Stimulated activated naive CD8-positive, alpha-beta T cell treated with anti-CD3 and anti-CD28 coated beads, Interleukin-15, Interleukin-2, amounts not matched to agents 100 U/mL and 50 U/mL, for 24 hours (primary cell): ENCODE measurements at places on chromosomes 5 and 9.

GRCh38 chr9:107971241-107971640 is 481.7 kb upstream of the KLF4 start:
- DNase-seq, result no peak

DNA sequence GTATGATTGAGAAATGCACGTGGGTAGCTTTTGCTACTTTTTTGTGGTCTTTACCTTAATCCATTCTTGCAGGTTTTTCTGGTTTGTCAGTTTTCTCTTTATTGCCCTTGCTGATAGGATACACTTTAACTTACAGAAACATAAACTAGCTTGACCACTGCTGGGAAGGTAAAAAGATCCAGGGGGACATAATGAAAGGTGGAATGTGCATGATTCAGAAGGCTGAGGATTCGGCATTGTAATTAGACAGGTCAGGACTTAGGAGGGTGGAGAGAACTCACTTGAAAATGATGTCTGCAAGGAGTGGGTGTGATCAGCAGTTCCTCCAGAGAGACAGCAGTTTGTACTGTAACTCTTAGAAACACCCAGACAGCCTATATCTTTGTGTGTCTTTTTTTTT is 19.8 kb upstream of the TXNDC8 start:
- DNase-seq, result no peak

DNA sequence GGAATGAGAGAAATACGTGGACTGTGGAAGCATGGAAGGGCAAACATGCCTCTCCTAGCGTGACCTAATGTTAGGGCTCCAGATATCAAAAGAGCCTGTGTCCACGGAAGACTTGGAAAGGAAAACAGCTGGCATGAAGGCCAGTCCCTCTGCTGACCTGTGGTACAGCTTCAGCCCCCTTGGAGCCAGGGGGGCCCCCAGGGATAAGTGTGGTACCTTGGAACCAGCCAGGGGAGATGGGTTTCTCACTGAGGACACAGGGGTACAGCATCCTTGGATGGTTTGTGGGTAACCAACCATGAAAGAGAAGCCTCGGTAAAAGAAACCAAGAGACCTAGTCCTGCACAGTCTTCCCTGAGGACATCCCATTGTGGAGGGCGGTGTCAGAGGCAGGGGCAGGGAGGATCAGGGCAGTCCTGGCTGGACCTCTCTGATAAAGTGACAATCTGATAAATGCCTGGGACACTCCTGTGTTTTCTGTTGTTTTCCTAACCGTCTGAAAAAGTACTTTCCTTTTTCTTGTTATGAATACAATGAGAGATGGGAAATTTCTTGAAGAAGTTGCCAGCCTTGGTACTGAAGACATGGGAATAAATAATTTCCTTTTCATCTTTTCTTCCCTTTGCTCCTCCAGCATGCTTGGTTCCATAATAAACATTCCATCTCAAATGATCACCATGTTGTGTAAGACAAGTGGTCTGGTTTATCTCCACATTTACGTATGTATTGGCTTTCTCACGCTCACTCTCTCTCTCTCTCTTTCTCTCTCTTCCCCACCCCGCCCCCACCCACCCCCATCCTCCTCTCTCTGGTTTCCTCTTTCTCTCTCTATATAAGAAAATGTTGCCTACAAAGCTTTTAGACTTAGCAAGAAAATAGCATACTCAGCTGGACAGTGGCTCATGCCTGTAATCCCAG is 102.1 kb downstream of the SUSD1 start:
- no peak for DNase-seq

GRCh38 chr5:55934720-55935119 is 60.0 kb downstream of the IL6ST start:
- no peak for DNase-seq

GRCh38 chr9:100315561-100315960 is 37.2 kb downstream of the TEX10 start:
- DNase-seq, result no peak

DNA sequence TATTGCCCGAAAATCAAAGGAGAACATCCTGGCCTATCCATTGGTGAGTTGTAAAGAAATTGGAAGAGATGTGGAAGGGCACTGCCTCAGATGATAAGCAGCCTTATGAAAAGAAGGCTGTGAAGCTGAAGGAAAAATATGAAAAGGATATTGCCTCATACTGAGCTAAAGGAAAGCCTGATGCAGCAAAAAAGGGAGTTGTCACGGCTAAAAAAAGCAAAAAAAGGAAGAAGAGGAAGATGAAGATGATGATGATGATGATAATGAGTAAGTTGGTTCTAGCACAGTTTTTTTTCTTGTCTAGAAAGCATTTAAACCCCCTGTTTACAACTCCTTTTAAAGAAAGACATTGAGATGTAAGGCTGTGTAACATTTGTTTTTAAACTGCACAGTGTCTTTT is 59.8 kb upstream of the ZBED3 start:
- DNase-seq, result no peak

DNA sequence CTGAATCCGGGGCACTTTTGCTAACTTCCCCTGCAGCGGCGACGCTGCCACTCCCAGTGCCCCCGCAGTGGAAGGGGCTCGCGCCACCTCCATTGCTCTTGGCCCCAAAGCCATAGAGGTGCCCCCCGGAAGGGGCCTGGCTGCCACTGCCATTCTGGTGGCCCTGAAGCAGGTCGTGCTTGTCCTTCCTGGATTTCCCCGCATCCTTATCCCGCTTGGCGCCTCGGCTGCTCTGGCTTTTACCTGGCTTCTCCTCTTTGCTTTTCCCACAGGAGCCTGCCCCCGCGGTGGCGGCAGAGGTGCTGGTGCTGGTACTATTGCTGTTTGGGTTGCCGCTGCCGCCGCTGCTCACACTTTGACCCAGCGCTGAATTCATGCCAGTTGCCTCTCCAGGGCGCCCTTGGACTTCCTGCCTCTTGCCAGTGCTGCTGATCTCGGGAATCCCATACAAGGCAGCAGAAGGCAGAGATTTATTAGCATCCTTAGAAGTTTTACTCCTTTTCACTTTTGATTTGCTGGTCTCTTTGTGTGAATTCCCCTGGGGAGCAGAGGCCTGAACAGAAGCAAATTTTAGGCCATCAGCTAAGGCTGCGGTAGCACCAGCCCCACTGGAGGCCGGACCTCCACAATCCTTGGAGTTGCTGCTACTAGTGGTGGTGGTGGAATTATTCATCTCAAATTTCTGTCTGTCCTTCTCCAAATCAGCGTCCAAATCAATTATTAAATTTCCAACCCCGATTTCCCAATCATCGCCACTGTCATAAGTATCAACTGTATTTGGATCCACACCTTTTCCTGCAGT is 2.1 kb downstream of the ZNF608 start:
- no peak for DNase-seq

- DNase-seq, result no peak
These were observed 18.4 kb downstream of the PLEKHG4B start for GRCh38 chr5:110270-110888.

DNA sequence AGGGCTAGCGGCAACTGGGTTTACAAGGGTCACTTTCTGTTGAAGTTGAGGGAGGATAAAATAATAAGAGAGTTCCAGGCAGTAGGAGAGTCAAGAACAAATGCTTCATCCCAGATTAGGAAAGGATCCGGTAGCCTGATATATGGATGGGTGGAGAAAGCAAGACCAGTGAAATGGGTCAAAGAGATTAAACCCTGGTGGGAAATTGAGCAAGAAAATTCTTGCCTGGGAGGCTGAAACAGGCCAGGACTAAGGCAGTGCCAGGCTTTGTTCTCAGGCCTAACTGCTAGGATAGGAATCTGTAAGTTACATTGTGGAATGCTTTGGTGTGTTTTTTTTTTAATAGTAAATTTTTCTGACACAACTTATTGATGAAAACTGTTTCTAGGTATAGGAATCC is 257.4 kb upstream of the RFX3 start:
- DNase-seq, result no peak

- no peak for DNase-seq
These were observed 56.0 kb upstream of the OR13F1 start for GRCh38 chr9:104448036-104448435.

DNA sequence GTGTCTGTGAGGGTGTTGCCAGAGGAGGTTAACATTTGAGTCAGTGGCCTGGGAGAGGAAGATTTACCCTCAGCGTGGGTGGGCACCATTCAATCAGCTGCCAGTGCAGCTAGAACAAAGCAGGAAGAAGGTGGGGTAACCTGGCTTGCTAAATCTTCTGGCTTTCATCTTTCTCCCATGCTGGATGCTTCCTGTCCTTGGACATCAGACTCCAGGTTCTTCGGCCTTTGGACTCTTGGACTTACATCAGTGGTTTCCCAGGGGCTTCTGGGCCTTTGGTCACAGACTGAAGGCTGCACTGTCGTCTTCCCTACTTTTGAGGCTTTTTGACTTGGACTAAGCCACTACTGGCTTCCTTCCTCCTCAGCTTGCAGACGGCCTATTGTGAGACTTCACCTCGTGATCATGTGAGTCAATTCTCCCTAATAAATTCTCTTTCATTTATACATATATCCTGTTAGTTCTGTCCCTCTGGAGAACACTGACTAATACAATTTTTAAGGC is 38.1 kb downstream of the PBX3 start:
- DNase-seq, result peak; percentile 39

- DNase-seq, result no peak
These were observed 25.0 kb upstream of the ACO1 start for GRCh38 chr9:32359452-32359851.

DNA sequence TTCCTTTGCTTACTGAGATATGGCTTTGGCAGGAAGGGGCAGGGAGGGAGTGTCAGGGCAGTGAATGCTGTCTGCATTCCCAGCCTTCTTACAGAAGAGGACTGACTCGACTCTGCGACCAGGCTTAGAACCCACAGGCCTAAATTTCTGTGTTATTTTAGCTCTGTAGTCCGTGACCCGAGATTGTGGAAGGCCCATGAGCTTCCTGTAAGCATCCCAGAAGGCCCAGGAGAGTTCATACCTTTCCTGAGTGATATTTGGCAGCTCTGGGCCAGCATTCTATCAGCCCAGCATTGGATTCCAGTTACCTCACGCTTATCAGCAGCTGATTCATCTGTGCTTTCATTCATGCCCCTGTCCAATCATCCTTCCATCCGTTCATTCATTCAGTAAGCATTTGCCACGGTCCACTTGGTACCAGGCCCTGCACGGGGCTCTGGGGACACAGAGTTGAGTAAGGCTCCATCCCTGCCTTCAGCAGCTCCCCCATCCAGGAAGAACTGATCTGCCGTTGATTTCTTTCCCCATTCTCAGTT is 28.2 kb upstream of the RPL26L1 start:
- DNase-seq, result no peak

DNA sequence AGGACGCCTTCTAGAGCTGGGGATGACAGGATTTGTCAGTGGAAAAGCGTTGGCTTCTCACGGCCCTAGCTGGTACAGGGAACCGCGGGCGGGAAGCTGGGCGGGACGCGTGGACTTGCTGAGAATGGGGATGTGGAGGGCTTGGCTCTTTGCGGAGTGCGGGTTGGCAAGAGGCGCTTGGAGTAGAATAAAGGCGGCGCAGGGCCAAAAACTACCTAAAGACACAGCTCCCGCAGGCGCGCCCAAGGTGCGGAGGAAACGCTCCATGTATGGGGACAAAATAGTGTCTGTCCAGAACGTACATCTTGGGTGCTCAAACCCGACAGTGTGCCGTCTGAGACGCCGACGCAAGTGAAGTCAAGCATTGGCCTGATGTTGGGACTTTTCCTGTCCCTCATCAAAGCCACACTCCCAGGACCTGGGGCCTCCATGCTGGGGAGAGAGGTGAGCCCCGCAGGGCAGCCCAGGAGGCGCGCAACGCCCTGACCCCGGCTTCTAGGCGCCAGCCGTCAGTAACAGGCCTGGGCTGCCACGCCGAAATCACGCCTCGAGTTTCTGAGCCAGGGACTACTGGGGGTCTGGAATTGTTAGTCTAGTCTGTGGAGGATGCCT is 1.6 kb upstream of the NKX2-5 start:
- DNase-seq, result no peak

DNA sequence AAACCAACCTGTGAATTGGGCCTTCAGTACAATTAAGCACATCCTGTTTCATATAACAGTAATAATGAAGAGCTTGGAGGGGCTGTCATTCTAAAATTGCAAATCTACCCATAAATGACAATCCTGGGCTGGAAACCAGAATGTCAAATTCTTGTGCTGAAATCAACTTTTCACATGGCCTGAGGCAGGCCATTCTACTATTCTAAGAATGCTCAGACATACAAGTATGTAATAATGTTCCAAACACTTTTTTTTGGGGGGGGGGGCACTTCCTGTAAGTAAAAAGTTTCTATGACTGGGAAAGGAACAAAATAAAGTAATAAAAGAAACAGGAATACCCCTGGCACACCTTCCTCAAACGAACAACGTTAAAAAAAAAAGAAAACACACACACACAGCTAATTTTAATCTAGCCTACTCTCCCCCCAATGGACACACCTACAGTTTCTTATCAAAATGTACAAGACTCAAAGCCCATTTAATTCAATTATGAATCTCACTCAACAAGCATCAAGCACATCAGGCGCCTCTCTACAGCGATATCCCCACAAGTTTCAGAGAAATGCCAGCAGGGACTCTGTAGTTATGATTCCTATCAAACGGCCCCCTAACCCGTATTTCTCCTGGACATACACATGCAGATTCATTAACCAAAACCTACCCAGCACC is 1.4 kb downstream of the ETF1 start:
- no peak for DNase-seq

DNA sequence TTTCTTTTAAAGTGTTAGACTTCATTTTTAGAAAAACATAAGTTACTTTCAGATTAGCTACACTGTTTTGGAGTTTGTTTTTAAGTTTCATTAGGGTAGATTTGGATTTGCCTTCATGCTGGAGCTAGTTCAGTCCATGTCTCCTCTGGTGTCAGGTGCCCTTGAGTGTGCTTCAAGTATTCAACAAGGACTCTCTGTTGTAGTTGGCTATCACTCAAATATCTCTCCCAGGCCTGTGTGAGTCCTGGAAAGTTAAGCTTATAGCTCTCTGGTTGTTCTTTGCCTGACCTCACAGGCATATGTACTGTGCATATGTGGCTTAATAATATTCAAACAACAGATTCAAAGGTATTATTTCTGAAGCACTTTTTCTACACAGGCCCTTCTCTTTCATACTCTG is 45.4 kb downstream of the PTBP3 start:
- DNase-seq, result no peak

DNA sequence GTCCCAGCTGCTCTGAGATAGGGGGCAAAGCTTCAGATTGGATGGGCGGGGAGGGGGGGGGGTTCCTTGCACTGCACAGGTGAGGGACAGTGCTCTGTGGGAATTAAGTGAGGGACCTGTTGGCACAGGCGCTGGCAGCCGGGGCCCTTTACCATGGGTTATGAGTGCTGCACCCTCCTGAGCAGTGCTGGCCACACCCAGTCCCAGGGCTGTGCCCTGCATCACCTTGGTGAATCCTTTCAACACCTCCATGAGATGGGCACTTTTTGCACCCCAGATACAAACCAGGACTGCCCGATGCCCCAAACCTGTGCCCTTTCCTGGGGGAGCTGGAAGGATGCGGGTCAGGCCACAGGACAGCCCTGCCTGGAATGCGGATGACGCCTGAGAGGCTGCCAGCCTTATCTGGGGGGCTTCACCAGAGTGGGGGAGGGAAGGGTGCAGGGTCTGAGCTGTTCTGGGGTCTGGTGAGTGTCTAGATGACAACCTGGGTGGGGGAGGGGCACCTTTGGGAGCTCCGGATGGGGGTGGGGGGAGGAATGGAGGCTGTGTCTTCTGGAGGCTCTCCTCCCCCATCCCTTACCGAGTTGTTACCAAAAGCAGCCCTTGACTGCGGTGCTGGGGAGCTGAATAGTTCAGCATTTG is 5.2 kb downstream of the CRB2 start:
- DNase-seq, result no peak

- peak; percentile 84 for DNase-seq
These were observed at the start of gene TLE1 for GRCh38 chr9:81689343-81690175. TSS of gene TLE1 (minus strand) at chr9:81689547. CDS start at chr9:81688240, 1,307 bp downstream.

GRCh38 chr9:2127486-2127885 is 112.3 kb downstream of the SMARCA2 start:
- no peak for DNase-seq

- DNase-seq, result no peak
These were observed 38.9 kb downstream of the LPAR1 start for GRCh38 chr9:110999379-110999778.
